Activated CD8-positive, alpha-beta T cell treated with anti-CD3 and anti-CD28 coated beads, Interleukin-2, amount 10 ng/mL, durations not matched to agents 7 days and 5 days (primary cell): ENCODE measurements at places on chromosomes 4 and X.

DNA sequence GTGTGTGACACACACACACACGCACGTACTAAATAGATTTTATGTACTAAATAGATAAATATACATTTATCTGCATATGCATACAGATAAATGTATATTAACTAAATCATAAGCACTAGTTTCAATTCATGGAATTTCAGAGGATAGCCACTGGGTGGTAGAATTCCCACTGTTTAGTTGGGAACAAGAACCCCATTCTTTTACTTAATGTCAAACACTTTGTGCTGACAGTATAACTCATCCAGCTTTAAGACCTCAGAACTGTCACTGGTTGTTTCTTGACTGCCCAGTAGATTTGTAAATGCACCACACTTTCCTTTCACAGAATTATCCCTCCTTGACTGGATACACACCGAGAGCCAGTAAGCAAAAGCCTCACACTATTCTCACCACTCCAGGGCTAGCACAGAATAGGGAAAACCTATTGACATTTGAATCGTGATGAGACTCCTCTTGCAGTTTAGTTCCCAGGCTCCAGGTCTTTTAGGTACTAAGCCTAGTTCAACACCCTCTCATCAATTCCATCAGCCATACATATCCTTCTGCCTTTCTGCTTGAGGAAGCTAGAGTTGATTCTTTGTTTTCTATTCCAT is 32.4 kb downstream of the PPARGC1A start:
- DNase-seq: no peak
- H3K27ac ChIP-seq: no peak overlapping the region
- H3K36me3 ChIP-seq: no peaks in the 10 kb centered on the region

DNA sequence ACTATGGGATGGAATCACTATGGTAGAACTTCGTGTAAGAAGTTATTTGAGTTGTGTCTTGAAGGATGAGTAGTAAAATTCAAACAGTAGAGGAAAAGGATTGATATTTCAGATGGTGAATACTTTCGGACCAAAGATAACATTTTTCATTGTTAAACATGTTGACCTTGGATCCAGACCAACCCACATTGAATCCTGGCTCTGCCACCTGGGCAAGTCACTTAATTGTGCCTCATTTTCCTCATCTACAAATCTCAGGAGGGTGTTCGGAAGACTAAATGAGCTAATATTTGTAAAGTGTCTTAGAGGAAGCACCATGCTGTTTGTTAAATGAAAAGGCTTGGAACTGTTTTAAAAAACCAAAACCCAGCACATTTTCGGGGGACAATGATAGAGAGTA is 1.4 kb upstream of the AIFM1 start:
- DNase-seq: no peak
- peaks cover 48% of the 10 kb centered on the region for H3K4me1 ChIP-seq
- H3K4me3 ChIP-seq: peak overlapping the region; percentile 80
- H3K36me3 ChIP-seq: peaks cover 5% of the 10 kb centered on the region
- H3K27me3 ChIP-seq: no peaks in the 10 kb centered on the region
- peak overlapping the region; percentile 88 for H3K27ac ChIP-seq

- DNase-seq: no peak
- H3K4me3 ChIP-seq: no peak overlapping the region
- H3K27ac ChIP-seq: no peak overlapping the region
Measured at GRCh38 chrX:13144927-13145655, 100.7 kb upstream of the FAM9C start.

DNA sequence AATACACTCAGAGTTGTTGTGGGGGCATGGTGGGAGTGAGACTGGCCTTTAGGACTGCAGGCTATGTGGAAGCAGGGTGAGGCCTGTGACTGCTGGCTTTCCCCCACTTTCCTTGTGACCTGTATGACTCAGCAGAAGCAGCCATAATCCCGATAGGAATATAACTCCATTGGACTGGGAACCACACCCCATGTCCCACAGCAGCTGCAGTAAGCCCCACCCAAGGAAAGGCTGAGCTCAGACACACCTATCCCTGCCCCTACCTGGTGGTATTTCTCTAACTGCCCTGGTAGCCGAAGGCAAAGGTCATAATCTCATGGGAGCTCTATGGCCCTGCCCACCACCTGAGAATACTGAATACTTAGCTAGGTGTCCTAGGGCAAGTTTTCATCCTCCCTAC is 169.3 kb downstream of the GC start:
- H3K27me3 ChIP-seq: no peaks in the 10 kb centered on the region
- H3K4me1 ChIP-seq: no peaks in the 10 kb centered on the region
- DNase-seq: no peak
- H3K27ac ChIP-seq: no peak overlapping the region
- no peak overlapping the region for H3K4me3 ChIP-seq
- H3K36me3 ChIP-seq: no peaks in the 10 kb centered on the region

- peaks cover 7% of the 10 kb centered on the region for H3K4me1 ChIP-seq
- no peaks in the 10 kb centered on the region for H3K36me3 ChIP-seq
- DNase-seq: no peak
Measured at GRCh38 chr4:16264798-16265197, 38.5 kb upstream of the TAPT1 start.

DNA sequence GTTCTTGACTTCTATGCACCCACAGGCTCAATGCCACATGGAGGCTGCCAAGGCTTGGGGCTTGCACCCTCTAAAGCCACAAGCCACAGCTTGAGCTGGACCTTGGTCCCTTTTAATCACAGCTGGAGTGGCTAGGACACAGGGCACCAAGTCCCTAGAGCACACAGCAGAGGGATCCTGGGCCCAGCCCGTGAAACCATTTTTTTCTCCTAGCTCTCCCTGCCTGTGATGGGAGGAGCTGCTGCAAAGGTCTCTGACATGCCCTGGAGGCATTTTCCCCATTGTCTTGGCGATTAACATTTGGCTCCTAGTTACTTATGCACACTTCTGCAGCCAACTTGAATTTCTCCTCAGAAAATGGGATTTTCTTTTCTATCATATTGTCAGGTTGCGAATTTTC is 410.9 kb downstream of the GRID2 start:
- H3K4me3 ChIP-seq: no peak overlapping the region
- no peak for DNase-seq
- H3K4me1 ChIP-seq: no peaks in the 10 kb centered on the region
- no peaks in the 10 kb centered on the region for H3K36me3 ChIP-seq
- H3K27ac ChIP-seq: no peak overlapping the region

DNA sequence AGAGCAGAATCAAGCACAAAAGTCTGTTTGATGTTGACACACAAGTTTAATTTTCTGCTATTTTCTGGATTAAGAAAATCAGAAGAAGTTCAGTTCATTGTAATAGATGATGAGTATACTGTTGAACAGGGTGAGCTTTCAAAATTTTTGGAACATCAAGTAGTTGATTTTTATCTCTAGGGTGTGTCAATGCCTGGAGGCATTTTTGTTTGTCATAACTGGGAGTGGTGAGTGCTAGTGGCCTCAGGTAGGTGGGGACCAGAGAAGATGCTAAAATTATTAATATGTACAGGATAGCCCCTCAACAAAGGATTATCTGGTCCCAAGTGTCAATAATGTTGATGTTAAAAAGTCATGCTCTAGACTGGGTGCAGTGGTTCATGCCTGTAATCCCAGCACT is 279.7 kb upstream of the GNPDA2 start:
- H3K27me3 ChIP-seq: no peaks in the 10 kb centered on the region
- H3K27ac ChIP-seq: no peak overlapping the region
- H3K4me1 ChIP-seq: no peaks in the 10 kb centered on the region
- H3K36me3 ChIP-seq: no peaks in the 10 kb centered on the region
- H3K4me3 ChIP-seq: no peak overlapping the region

- H3K4me1 ChIP-seq: peaks cover 26% of the 10 kb centered on the region
- H3K27ac ChIP-seq: no peak within 1 kb of the TSS
- DNase-seq: no peak
- H3K4me3 ChIP-seq: no peak within 1 kb of the TSS
- no peaks in the 10 kb centered on the region for H3K27me3 ChIP-seq
Measured at GRCh38 chr4:94342694-94343093, at the start of gene HPGDS. HPGDS (minus strand) TSS chr4:94342836; CDS start chr4:94334629, 8,207 bp downstream.

GRCh38 chr4:4595252-4595651 is 53.4 kb upstream of the STX18 start:
- H3K4me3 ChIP-seq: no peak overlapping the region
- no peak for DNase-seq
- no peak overlapping the region for H3K27ac ChIP-seq
- H3K27me3 ChIP-seq: no peaks in the 10 kb centered on the region
- no peaks in the 10 kb centered on the region for H3K4me1 ChIP-seq

DNA sequence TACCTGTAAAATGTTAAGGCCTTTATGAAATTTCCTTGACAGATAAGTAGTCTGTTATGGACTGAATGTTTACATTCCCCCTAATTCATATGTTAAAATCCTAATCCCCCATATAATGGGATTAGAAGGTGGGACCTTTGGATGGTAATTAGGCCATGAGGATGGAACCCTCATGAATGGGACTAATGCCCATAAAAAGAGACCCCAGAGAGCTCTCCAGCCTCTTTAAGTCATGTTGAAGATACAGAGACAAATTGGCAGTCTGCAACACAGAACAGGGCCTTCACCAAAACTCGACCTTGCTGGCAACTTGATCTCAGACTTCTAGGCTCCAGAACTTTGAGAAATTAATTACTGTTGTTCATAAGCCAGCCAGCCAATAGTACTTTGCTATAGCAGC is 1344.5 kb upstream of the PCDH7 start:
- H3K27ac ChIP-seq: no peak overlapping the region
- no peak overlapping the region for H3K4me3 ChIP-seq
- H3K27me3 ChIP-seq: no peaks in the 10 kb centered on the region
- H3K4me1 ChIP-seq: no peaks in the 10 kb centered on the region
- DNase-seq: no peak

DNA sequence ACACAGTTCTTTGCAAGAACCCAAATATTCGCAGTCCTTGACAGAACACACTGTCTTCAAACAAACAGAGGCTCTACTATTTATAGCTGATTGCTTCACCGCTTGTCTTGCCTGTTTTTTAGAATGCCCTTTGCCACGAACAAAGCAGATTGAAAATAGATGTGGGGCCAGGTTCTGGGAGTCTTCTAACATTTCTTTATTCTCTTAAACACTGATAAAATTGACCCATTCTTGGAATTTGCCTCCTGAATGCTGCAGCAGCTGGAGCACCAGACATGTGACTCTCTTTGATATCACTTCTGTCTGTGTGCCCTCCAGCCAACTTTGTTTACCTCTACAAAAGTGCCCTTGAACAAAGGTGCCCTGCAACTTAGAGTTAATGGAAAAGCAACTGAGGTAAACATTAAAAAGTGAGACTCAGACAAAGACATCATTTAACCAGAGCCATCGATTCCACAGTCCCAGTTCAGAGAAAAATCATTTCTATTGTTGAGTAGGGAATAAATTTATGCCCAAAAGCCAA is 64.2 kb upstream of the SPP1 start:
- no peak for DNase-seq
- H3K27ac ChIP-seq: no peak overlapping the region
- no peaks in the 10 kb centered on the region for H3K4me1 ChIP-seq
- H3K4me3 ChIP-seq: no peak overlapping the region
- peaks cover 11% of the 10 kb centered on the region for H3K27me3 ChIP-seq

- H3K27ac ChIP-seq: no peak overlapping the region
- H3K36me3 ChIP-seq: no peaks in the 10 kb centered on the region
- H3K4me3 ChIP-seq: no peak overlapping the region
- H3K27me3 ChIP-seq: no peaks in the 10 kb centered on the region
Measured at GRCh38 chr4:87746001-87746400, 53.4 kb upstream of the IBSP start.

DNA sequence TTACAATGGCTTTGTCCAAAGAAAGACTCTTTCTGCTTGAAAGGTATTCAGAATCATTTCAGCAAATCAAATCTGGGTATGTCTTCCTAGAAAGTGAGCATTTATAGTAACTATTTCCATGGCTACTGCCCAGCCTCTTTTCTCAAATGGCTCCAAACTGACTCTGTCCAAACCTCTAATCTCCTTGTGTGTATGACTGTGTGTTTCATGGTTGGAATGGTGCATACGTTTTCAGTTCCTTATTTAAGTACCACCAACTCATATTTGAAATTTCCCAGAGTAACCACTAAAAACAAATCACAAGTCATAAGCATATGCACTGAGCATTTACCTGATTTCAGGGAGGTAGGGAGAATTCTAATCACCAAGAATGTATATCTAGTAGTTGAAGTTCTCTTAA is 106.0 kb downstream of the TMEM144 start:
- no peaks in the 10 kb centered on the region for H3K27me3 ChIP-seq
- no peak for DNase-seq
- no peaks in the 10 kb centered on the region for H3K36me3 ChIP-seq
- no peak overlapping the region for H3K27ac ChIP-seq
- H3K4me1 ChIP-seq: no peaks in the 10 kb centered on the region
- no peak overlapping the region for H3K4me3 ChIP-seq

DNA sequence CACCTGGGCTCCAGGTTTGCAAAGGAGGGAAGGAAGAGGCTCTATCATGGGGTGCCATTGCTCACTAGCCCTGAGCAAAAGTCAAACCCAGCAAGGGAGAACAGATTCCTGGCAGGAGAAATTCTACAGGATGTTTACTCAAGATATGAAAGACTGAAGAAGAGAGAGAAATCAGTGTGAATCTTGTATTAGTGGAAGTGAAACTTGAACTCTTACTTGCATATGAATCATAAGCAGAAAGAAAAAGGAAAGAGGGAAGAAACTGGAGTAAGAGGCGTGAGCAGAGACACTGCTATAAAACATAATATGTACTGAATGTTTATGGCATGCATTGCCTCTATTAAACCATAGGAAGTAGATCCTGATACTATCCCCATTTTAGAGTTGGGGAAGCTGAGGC is 60.9 kb downstream of the C4orf46 start:
- no peaks in the 10 kb centered on the region for H3K27me3 ChIP-seq
- H3K4me1 ChIP-seq: no peaks in the 10 kb centered on the region
- no peaks in the 10 kb centered on the region for H3K36me3 ChIP-seq
- no peak overlapping the region for H3K27ac ChIP-seq

DNA sequence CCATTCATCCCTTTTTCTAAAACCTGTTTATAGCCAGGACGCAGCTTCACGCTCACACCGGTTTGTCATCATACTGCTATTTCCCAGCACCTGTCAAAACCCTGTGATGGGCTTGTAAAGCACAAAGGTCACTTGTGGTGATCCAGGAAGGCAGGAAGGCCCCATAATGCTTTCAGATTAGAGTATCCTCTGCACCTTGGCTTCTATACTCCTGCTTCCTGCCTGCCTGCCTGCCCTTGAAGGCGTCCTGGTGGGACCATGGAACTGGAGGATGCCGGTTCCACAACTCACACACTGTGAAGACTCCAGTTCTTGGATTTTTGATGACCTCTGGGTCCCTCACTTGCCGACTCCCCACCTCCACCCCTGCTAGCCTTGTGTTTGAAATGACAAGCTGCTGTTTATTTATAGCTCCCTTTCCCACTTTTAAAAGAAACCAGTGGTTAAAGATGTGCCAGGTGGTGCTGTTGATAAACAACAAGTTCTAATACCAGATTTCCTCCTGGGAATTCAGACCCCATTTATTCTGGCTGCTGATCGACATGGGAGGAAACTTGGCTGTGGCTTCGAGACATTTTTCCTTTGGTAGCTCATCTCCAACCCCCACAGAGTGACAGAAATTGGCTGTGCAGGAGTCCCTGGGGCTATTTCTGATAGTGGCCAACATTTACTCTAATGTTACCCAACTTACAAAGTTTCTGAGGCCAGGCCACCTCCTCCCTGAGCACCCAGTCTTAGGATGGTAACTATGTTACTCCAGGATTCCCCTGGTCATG is 211.5 kb downstream of the KDR start:
- H3K4me1 ChIP-seq: peaks cover 10% of the 10 kb centered on the region
- H3K27ac ChIP-seq: no peak overlapping the region
- no peaks in the 10 kb centered on the region for H3K27me3 ChIP-seq
- no peak for DNase-seq
- no peaks in the 10 kb centered on the region for H3K36me3 ChIP-seq
